ENCODE measurements at places on chromosomes 2 and 18.

DNA sequence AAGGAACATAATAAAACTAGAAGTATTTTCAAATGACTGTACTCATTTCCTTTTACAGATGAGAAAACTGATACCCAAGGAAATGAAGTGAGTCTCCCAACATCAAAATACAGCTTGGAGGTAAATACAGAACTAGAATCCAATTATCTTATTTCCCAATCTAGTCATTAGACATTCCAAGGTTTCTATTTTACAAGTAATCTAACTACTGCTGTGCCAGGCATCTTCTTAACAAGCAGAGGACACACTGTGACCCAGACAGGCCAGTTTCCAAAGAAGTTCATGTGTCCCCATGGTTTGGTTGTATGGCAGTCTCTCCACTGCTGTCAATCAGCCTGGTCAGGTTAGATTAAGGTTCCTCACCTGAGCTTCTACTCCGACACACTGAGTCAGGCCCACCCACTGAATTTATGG is 143.5 kb downstream of the THADA start:
- no peak for DNase-seq

- DNase-seq, result no peak
These were observed 47.9 kb downstream of the SLC14A1 start for GRCh38 chr18:45771587-45772480.

DNA sequence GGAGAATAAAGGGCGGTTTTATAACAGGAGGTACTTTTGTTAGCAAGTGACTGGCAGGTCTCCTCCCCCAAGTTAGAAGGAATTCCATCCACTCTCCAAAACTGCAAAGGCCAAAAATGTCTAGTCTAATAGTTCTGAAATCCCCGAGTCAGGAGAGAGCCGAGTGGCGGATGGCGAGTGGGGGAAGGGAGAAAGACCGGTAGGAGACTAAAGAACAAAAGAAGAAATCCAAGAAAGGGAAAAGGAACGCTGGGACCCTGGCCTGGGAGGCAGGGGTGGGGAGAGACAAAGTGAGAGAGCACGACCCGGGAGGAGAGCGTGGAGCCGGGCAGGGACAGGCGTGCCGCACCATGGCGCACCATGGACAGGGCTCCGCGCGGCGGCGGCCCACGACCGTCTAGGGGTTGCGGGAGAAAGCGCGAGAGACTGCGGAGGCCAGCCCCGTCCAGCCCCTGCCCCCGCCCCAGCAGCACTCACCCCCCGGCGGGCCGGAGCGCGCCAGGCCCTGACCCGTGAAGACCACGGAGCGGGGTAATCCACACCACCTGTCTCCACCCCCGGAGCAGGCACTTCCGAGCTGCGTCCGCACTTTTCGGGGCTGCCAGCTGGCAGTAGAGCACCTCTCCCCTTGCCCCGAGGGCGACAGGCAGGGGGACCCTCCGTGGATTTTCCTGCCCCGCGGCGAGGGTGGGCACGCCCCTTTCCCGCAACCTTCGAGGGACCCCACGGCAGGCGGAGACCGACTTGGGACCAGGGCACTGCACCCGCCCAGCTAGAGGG is 1.6 kb downstream of the CDH2 start:
- DNase-seq, result no peak

- no peak for DNase-seq
These were observed 158.5 kb downstream of the INSIG2 start for GRCh38 chr2:118246726-118247125.

DNA sequence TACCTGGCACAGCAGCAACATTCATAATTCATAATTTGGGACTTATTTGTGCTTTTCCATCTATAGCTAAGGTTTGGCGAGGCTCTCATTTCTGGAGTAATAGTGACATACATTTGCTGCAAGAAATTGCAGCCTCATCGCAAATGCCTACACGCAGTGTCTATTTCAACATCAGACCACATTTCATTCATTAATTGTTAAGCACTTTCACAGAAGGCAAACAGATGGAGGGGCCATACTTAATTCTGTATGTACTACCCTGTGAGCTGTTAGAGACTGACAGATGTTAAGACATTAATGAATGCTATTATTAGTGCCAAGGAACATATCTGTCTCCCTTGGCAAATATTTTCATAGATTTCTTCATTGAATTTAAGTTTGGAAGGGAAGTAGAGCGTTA is 125.7 kb downstream of the UXS1 start:
- no peak for DNase-seq

DNA sequence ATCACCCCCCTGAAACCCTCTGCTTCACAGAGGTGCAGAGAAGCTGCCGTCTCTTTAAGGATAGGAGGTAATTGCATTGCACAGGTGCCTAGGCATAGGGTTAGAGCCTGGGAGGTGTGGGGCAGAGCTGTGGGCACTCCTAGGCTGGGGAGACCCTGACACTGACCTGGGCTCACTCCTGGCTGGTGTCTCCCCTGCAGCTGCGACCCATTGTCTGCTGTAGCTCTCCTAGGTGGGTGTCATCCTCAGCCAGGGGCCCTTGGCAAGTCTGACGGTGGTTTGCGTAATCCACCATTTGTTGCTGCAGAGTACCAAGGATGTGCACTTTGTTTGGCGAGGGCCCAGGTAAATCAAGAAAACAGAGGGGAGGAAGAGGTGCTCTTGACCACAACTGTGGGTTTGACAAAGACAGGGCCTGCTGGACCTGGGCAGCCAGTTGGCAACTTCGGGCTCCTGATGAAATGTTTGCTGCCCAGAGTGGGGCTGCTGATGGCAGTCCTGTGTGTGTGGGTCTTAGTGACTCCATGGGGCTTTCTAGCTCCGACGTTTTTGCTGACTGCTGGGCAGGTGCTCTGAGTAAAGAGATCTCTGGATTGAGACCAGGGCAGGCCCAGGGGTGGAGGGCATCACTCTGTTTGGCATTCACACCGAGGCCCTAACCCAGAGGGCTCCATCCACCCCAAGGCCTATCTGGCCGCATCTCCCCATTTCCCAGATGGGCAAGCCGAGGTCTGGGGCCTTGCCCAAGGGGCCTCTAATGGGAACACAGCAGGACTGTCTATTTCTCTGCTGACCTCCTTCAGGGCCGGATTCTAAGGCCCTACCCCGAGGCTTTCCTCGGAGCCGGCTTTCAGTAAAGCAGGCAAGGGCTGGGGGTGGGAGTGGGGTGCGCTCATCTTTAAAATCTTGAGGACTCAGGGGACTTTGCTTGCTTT is 67.7 kb downstream of the EDAR start:
- no peak for DNase-seq

GRCh38 chr2:64595397-64596176 is 58.1 kb downstream of the SERTAD2 start:
- no peak for DNase-seq

- DNase-seq, result no peak
These were observed 40.5 kb downstream of the COLEC12 start for GRCh38 chr18:459814-460593.

DNA sequence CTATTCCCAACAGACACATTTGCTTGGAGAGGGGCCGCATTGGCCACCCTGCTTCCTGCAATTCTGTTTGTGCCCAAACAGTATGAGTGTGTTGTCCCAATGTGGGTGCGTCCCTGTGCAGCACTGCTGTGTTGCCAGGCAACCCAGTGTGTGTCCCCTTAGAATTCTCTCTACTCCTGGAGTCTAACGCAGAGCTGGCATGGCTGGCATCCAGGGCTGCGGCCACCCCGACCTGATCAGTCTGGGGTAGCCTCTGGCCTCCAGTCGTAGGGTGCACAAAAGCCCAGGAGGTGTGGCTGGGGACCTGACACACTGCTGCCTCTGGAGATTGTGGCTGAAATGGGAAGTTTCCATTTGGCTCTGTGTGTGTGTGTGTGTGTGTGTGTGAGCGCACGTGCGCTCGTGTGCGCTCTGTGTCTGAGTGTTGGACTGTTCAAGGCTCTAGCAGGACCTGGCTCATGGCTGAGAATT is 48.0 kb downstream of the TEX44 start:
- DNase-seq, result no peak

- DNase-seq, result no peak
These were observed 42.0 kb downstream of the ZFP36L2 start for GRCh38 chr2:43184339-43184895.

GRCh38 chr2:96801005-96801785 is 14.9 kb upstream of the CNNM3 start:
- DNase-seq, result peak; percentile 51

DNA sequence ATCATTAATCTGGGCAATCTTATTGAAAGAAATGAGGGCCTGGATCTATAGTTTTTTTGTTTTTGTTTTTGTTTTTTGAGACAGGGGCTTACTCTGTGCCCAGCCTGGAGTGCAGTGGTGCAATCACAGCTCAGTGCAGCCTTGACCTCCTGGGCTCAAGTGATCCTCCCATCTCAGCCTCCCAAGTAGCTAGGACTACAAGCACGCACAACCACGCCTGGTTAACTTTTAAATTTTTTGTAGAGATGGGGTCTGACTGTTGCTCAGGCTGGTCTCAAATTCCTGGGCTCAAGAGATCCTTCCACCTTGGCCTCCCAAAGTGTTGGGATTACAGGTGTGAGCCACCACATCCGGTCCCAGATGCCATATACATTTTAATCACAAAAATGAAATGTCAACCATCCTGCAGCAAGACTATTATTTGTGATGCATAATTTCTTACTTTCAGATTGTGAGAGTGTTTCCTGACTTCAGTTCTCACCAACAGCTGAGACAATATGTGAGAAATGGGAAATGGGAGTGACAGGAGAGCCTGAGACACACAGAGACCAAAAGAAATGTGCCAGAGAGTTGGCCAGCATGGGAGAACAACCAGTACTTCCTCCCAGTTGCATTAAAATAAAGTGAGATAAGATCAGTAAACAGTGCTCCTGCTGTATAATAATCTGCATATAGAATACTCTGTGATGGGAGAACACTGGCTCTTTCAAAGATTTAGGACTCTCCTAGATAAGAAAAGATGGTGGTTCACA is 87.6 kb downstream of the METTL8 start:
- DNase-seq, result no peak

DNA sequence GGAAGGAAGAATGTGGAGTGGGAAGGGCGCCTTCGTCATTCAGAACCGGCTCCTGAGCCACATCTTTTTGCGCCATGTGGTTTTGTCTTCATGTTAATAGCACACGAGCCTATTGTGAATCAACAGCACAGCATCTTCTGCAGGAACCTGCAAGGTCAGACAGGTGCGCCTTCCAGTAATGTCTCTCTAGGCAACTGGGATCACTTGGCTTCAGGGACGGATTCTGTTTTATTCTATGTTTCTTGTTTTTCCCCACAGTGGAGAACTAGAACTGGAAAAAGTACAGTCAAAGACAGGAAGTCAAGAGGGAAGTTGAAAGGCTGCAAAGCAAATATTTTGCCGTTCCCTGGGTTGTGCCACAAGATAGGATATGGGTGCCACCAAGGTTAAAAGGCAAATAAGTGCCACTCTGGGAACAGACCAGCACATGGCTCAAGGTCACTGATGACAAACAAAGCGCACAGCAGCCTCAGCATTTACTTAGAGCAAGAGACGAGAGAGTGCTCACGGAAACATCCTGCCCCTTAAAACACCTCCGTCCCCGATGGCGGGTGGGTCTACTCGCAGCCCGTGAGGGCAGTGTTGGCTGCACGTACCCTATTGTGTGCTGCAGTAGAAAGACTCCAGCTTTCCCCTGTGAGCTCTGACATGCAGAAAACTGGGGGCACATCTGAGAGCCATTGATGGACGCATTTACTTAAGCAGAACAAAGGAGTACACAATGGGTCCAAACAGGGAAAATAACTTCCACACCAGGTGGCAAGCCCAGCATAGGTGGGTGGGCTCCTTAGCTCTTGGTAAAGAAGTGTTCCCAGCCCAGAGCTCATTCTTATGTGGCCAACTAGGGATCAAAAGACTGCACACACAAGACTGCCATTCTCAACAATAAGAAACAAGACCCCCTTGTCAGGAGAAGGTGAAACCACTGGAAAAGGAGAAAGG is 107.2 kb upstream of the PARD3B start:
- DNase-seq, result no peak

- no peak for DNase-seq
These were observed 14.8 kb upstream of the C2orf66 start for GRCh38 chr2:196823750-196824522.

DNA sequence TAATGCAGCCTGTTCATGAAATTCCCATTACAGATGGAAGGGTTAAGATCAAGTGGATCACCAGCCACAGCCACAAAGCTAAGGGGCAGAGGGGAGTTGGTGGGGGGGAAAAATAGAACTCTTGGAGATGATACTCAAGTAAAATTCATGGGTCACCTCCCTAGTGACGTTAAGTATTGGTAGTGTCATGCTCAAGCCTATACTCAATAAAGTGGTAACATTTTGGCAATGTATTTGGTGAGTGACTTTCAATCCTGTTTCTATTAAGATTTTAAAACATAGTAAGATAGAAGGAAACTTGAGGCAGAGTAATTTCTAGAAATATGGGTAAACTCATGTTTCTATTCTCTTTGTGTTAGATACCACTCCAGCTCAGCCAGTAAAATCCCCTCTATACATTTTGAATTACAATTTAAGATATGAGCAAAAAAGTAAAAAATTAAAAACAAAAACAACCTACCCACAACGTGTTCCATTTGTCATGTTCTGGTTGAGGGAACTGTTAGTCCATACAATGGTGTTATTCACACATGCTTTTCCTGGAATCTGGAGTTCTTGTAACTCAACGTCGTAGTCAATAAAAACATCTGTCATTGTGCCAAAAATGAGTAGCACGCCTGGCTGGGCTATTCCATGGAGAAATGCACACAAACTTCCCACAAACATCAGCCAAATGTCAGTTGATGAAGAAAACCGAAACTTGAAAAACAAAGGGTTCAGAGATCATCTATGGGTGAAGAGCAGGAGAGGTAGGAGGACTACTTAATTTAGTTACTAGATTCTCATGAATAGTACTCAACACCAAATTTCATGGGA is 18.1 kb downstream of the ABCB11 start:
- DNase-seq, result no peak

- no peak for DNase-seq
These were observed 32.0 kb upstream of the CAB39 start for GRCh38 chr2:230680463-230681170.

DNA sequence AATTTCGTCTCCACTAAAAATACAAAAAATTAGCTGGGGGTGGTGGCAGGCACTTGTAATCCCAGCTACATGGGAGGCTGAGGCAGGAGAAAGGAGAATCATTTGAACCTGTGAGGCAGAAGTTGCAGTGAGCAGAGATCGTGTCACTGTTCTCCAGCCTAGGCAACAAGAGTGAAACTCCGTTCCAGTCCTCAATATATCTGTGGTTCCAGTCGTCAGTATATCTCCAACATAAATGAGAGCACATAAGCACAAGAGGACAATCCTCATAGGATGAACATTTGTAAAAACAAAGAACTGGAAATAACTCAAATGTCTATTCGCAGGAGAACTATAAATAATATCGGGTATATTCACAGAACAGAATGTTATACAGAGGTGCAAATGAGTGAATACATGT is 13.1 kb upstream of the PLEK start:
- no peak for DNase-seq
